Fibroblast of the aortic adventitia (primary cell): ENCODE measurements at places on chromosomes 1 and 21.

DNA sequence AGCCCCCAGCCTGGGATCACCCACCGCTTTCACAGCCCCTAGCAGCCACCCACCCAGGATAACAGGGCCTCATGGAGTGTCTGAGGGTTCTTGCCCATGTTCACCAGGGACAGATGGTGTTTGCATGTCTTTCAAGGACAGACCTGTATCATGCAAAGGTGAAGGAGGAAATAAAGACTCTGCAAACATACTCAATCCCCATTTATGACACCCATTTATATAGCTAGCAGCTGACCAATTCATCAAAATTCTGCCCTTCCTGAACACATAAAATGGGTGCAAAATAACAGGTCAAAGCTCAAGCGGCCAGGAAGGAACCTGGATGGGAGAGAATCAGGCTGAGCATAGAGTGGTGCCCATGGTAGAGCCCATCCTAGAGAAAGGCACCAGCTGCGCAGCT is 32.8 kb upstream of the LYPD8 start:
- no peak for DNase-seq

DNA sequence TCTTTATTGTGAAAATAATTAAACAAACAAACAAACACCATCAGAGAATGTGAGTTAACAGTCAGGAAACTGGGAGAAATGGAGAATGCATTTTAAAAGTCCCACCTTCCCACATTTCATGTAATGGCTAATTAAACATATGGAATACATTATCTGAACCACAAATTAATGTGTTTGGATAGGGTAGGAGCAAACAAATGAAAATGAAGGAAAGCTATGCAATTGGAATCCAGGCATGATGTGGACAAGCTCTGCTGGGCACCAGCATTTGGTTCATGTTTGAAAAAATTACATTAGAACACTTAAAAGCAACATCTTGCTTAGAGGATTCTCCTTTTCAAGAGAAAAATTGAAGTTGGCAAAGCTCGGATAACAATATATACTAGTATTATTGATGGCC is 628.1 kb downstream of the LMO4 start:
- no peak for DNase-seq

DNA sequence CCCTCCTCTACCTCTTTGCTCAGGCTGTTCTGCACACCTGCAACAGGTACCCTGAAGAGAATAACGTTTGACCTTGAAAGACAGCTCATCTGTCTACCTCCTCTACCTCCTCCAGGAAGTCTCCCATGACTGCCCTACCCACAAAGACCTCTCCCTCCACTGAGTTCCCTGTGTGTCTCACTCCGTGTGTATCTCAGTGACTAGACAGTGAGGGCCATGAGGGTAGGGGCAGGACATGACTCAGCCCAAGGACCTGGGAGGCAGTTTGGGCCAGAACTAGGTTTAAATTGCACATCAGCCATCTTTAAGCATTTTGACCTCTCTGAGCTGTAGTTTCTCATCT is 32.0 kb upstream of the LRP8 start:
- DNase-seq = no peak

DNA sequence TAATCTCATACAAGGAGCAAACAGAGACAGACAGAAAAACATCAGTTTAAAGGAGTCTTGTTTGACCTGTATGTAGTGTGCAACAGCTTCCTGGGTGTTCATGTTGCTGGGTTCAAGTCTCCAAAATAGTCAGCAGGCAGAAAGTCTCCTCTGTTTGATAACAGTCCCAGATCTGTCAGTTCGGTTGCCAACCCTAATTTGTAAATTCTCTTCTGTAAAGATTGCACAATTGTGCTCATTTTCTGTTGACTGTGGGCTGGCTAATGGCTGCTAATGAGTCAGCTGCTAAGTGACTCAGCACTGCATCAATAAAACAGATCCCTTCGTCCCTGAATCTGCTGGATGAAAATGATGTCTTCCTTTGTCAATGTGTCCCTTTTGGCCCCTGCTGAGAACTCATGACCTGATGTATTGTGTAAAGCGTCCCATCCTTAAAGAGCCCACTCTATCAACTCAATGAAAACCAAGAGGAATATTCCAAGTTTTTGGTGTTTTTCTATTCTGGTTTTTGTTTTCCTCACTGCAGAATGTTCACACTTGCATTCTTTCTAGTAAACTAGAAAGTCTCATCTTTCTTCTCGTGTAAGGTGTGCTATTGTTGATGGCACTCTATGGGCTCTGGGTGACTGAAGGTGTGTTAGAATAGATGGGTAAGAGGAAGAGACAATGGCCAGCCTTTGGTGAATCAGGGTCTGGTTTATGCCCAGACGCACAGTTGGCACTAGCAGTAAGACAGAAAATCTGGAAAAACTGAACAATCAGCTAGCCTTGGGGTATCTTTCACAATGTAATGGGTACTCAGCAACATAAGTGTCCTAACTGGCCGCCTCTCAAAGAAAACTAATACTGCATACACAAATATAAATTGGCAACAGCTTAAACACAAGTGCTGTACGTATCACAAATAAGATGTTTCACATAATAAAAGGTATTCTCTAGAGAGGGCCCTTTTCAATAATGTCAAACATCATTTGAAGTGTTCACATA is 75.1 kb upstream of the SIPA1L2 start:
- DNase-seq = peak; percentile 86

DNA sequence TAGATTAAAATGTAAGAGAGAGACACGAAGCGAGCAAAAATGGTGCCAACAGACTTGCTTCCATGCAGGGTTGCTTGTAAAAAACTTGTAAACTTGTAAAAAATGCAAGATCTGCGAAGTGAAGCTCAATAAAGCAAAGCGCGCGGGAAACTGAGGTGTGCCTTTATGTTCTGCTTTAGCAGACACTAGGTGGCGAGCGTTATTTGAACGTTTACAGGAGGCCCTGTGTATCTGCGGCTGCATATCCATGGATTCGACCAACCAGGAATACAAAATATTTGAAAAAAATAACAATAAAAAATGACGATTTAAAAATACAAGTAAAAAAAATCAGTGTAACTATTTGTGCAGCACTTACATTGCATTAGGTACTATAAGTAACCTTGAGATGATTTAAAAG is 1.5 kb downstream of the UBE2G2 start:
- peak; percentile 65 for DNase-seq

DNA sequence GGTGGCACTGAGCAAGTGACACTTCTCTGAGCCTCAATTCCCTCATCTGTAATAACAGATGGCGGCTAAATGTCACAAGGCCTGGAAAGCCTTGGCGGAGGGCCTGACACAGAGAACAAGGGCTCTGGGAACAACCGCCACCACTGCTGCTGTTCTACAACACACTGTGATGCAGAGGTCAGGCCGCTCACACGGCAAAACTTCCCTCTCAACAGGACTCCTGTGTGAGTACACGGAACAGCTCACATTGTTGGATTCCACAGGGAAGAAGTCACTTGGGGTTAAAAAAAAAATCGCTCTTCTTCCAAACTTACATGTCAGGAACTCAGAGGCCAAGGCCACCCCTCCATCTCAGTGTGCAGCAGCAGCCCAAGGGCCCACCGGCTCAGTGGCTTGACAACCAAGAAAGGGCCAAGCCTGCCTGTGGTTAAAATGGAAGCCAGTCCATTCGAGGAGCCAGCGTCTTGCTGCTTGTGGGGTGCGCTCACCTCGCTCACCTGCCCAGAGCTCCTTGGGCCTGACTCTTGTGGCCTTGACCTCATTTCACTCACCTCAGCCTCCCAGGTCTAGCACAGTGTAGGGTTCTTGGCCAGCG is 101.1 kb downstream of the RAVER2 start:
- no peak for DNase-seq

- DNase-seq = peak; percentile 12
Observed at GRCh38 chr1:211967704-211968103, 67.7 kb downstream of the INTS7 start.

- DNase-seq = no peak
Observed at GRCh38 chr1:207951652-207952051, 40.7 kb upstream of the CD34 start.

DNA sequence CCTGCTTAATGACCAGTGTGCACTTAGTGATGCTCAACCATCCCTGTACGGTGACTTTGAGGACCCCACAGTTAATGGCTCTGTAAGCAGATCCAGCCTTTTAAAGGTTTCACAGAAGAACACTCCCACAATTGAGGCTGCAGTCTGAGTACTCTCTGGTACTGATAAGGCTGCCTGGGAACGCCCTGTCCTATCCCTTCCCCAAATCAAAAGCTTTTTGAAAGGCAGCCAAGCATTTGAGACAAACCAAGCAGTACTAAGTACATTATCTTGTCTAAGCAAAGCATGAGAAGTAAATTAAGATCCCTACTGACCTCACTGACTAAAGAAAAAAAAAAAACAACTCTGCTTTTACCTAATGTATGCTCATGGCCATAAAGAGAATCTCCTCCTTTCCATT is 60.7 kb downstream of the SH3GLB1 start:
- peak; percentile 51 for DNase-seq

GRCh38 chr1:20361401-20361800 is 70.7 kb downstream of the VWA5B1 start:
- no peak for DNase-seq

DNA sequence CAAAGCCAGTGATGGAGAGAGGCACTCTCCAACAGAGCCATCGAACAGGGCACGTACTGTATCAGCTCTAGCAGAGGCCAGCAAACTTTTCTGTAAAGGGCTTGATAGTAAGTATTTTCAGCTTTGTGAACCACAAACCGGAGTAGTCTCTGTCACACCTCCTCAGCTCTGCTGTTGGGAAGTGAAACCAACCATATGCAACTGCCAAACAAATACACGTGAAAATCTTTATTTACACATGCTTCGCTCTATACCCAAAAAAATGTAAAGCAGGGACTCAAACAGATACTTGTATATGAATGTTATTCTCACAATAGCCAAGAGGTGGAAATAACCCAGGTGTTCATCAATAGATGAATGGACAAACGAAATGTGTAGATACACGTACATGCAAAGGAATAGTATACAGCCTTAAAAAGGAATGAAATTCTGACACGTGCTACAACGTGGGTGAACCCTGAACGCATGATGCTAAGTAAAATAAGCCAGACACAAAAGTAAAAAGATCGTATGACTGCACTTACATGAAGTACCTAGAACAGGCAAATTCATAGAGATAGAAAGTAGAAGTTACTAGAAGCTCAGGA is 39.0 kb downstream of the SETD4 start:
- DNase-seq = no peak

DNA sequence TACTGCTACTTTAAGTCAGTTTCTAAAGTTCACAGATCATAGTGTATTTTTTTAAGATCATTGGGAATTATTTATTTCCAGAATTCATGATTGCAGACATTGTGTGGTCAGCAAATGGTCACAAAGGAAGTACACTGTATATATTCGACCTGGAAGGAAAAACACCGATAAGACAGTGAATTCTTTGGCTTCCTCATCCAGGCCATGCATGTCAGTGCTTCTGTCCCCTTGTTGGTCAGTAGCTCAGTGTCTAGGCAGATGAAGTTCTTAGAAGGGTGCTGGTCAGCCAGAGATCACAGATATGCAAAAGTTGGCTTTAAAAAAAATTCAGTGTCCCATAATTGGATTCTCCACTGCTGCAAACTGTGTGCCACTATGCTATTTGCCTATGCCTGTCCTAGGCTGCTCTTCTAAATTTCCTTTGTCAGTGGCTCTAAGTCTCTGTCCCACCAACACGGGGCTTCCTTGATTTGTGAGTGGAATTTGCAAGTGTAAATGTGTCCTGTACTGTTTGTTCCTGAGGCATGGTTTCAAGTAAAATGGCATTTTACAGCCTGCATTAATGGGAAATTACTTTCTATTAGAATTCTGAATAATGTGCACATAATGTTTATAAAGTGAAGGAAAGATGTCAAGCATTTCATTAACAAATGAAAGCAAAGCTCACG is 12.0 kb upstream of the VAMP4 start:
- DNase-seq = no peak

- DNase-seq = no peak
Observed at GRCh38 chr1:182163821-182164223, 102.3 kb upstream of the ZNF648 start.

GRCh38 chr1:97837161-97837560 is 83.7 kb downstream of the DPYD start:
- DNase-seq = no peak

GRCh38 chr21:46205166-46205565 is 20.9 kb upstream of the SPATC1L start:
- DNase-seq = no peak

DNA sequence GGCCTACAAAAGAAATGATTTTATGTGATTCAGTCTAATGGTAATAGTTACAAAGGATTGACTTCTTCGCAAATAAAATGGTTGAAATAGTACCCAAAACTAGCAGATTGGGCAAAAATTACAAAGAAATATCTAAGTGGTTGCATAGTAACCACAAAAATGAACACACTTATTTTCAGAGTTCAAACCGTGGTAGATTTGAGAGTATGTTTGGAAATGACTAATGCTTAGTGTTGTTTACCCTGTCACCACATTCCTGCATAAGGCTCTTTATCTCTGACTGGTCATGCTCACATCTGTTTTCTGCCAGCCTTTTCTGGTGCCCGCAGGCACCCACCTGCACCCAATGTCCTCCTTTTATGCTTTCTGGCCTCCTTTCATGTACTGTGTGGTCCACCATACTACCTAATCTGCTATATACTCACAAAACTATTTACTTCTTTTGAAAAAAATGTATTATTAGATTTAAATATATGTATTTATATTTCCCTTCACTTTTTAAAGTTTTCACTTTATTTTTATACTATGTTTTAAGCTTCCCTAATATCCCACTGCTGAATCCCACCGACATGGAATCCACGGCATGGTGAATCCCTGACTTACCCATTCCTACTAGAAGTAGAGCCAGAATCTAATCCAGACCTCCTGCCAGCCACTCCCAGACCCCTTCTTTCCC is 30.3 kb downstream of the PTPRC start:
- peak; percentile 88 for DNase-seq

DNA sequence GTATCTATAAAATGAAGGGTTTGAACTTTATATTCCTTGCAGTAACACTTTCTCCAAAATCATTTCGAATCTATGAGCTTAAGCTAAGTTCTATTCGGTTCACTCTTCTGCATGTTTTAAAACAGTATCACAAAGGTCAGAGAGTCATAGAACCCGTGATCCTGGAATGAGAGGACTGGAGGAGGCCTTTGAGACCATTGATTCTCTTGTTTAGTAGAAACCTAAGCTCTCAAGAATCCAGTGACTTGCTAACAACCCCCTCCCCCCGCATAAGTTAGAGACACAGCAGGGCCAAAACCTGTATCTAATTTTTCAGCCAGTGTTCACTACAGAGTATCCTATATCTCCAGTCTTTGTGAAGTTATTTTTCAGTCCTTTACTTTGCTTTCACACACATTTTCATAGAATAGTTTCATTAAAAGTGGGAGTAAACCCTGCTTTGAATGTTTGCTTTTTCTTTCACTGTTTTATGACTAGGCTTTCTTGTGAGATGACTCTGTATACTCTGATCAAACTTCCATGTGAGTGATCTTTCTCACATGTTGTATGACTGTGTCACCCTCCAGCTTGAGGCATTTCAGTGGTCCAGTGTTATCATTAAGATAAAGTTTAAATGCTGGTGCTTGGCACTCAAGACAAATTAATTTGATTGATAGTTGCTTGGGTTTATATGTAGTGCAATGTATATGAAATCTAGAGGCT is 275.4 kb upstream of the SGIP1 start:
- DNase-seq = no peak
